ENCODE measurements at places on chromosomes 3 and 15.

GRCh38 chr3:126649556-126650092, 5.3 kb downstream of the TXNRD3 start:
- DNase-seq = no peak

- peak; percentile 63 for DNase-seq
These were observed 285.1 kb upstream of the MANF start for GRCh38 chr3:51099794-51100535.

DNA sequence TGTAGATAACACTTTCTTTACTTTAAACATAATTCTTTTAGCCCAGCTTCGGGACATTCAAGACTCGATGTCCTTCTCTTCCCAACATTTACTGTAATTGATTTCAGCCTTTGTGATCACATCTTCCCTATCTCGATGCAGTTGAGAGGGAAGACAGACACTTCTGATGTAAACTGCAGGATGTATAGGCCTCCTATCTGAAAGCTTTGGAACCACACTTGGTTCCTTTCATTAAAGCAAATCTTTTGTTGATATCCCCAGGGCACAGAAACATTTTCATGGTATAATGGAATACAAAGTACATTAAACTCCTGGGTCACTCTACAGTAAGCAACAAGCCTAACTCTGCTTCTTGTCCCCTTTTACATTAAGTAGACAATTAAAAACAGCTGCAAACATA, 6.4 kb downstream of the GRM7 start:
- no peak for DNase-seq

DNA sequence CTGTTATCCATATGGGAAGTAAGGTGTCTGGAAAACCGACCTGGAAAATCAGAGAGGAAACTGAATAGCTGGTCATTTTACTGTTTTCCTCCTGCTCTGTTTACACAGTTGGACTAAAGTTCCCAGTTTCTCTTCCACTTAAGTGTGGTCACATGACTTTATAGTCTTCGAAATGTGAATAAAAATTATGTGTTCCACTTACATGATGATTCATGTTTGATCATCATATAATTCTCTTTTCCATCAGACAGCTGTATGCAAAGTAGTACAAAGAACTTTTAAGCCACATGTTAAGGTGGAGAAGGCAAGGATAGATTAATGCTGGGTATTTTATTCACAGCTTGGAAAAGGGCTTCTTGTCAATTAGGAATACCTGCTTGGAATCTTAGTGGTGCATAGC, 525.5 kb upstream of the BCHE start:
- DNase-seq = no peak

DNA sequence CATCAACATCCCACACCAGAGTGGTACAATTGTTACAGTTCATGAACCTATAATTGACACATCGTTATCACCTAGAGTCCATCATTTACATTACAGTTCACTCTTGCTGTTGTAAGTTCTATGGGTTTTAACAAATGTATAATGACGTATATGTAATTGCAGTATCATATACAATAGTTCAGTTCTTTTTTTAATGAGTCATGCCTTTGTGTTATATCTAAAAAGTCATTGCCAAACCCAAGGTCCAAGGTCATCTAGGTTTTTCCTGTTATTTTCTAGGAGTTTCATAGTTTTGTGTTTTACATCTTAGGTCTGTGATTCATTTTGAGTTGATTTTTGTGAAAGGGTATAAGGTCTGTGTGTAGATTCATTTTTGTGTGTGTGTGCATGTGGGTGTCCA, 160.9 kb upstream of the GALNT15 start:
- DNase-seq = peak; percentile 57

DNA sequence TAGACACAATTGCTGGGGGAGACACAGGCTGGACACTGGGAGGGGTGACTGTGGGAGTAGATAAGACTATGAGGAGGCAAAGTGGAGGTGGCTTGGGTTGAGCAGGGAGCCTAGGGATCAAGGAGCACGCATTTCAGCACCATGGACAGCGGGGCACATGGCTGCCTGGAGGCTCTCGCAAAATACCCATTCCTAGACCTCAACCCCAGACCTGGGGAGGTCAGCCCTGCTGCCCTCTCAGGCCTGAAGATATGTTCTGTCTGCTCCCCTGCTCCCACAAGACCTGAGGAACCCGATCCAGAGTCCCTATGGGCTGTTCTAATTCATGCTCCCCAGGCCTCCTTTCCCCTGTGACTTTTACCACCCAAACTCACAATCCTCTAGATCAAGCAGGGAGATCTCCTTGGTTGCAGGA, 16.0 kb upstream of the CPEB1 start:
- peak; percentile 29 for DNase-seq

GRCh38 chr15:55917881-55918296, 75.5 kb downstream of the NEDD4 start:
- DNase-seq = peak; percentile 84

Measured in foreskin fibroblast (primary cell).